Karpas-422 (cell line): ENCODE measurements at places on chromosomes 5 and 9. TPM values are rescaled to one million over a fixed set of nuclear protein-coding genes. Genes with fewer than 3 reads are reported as not detected.
A peak's percentile ranks its signal among the peaks of the same experiment; 100 is the strongest.

PITX1 gene
- total RNA-seq, result 173 and 469 TPM in 2 replicates

GRCh38 chr5:130141659-130142320, 237.5 kb downstream of the CHSY3 start:
- no peaks in the 10 kb centered on the region for H3K27me3 ChIP-seq
- DNase-seq, result peak; percentile 72
- no peaks in the 10 kb centered on the region for H3K36me3 ChIP-seq

DNA sequence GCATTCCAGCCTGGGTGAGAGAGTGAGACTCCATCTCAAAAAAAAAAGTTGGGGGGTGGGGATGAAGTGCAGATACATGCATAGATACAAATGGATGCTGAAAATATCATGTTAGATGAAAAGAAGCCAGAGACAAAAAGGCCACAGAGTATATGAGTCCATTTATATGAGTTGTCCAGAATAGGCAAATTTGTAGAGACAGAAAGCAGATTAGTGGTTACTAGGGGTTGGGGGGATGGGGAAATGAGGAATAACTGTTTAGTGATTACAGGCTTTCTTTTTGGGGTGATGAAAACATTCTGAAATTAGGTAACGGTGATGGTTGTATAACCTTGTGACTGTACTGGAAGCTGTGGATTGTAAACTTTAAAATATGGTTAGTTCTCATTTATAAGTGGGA, 13.8 kb upstream of the LHFPL2 start:
- no peaks in the 10 kb centered on the region for H3K27me3 ChIP-seq
- no peak overlapping the region for H3K27ac ChIP-seq
- no peak overlapping the region for H3K4me3 ChIP-seq
- DNase-seq, result no peak

GRCh38 chr9:95133325-95133705, 184.2 kb downstream of the FANCC start:
- DNase-seq, result no peak
- no peak overlapping the region for H3K4me3 ChIP-seq
- H3K27ac ChIP-seq, result no peak overlapping the region
- no peaks in the 10 kb centered on the region for H3K27me3 ChIP-seq

- no peak overlapping the region for H3K27ac ChIP-seq
- no peak overlapping the region for H3K4me3 ChIP-seq
- H3K4me1 ChIP-seq, result peaks cover 39% of the 10 kb centered on the region
- no peaks in the 10 kb centered on the region for H3K27me3 ChIP-seq
- peak; percentile 51 for DNase-seq
- no peaks in the 10 kb centered on the region for H3K36me3 ChIP-seq
These were observed 20.2 kb downstream of the SIL1 start for GRCh38 chr5:139177809-139178588.

GRCh38 chr5:132766806-132767055, 10.3 kb downstream of the SEPTIN8 start:
- DNase-seq, result no peak
- H3K27me3 ChIP-seq, result no peaks in the 10 kb centered on the region
- H3K4me3 ChIP-seq, result no peak overlapping the region
- H3K27ac ChIP-seq, result no peak overlapping the region
- no peaks in the 10 kb centered on the region for H3K36me3 ChIP-seq
- H3K4me1 ChIP-seq, result no peaks in the 10 kb centered on the region

- H3K27me3 ChIP-seq, result no peaks in the 10 kb centered on the region
- no peaks in the 10 kb centered on the region for H3K4me1 ChIP-seq
- DNase-seq, result no peak
- no peak within 1 kb of the TSS for H3K27ac ChIP-seq
These were observed at the start of gene CAVIN4 for GRCh38 chr9:100577776-100578448. Gene CAVIN4 (plus strand): TSS chr9:100578079. CDS start chr9:100578144, 65 bp downstream.

DNA sequence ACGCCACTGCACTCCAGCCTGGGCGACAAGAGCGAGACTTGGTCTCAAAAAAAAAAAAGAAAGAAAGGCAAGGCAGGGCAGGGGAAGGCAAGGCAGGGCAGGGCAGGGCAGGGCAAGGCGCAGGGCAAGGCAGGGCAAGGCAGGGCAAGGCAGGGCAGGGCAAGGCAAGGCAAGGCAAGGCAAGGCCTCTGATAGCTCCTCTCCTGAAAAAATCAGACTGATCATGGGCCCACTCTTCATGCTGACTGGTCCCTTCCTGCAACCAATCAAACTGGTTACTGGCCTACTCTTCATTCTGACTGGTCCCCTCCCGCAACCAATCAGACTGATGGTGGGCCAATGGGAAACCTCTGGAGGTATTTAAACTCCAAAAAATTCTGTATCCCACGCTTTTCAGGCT, 3.4 kb upstream of the ZBTB5 start:
- no peaks in the 10 kb centered on the region for H3K27me3 ChIP-seq
- no peak overlapping the region for H3K27ac ChIP-seq
- no peak overlapping the region for H3K4me3 ChIP-seq
- no peaks in the 10 kb centered on the region for H3K36me3 ChIP-seq

- H3K27ac ChIP-seq, result no peak overlapping the region
- DNase-seq, result no peak
- no peaks in the 10 kb centered on the region for H3K4me1 ChIP-seq
- no peaks in the 10 kb centered on the region for H3K27me3 ChIP-seq
These were observed 45.3 kb downstream of the SLC36A1 start for GRCh38 chr5:151492729-151493128.

GRCh38 chr5:82702046-82702445, 375.1 kb downstream of the TMEM167A start:
- H3K4me1 ChIP-seq, result no peaks in the 10 kb centered on the region
- no peak for DNase-seq
- no peaks in the 10 kb centered on the region for H3K27me3 ChIP-seq

- H3K4me1 ChIP-seq, result no peaks in the 10 kb centered on the region
- H3K27me3 ChIP-seq, result no peaks in the 10 kb centered on the region
- H3K36me3 ChIP-seq, result no peaks in the 10 kb centered on the region
- H3K27ac ChIP-seq, result no peak overlapping the region
- DNase-seq, result no peak
These were observed 85.5 kb upstream of the MARCHF11 start for GRCh38 chr5:16265141-16265540.

DNA sequence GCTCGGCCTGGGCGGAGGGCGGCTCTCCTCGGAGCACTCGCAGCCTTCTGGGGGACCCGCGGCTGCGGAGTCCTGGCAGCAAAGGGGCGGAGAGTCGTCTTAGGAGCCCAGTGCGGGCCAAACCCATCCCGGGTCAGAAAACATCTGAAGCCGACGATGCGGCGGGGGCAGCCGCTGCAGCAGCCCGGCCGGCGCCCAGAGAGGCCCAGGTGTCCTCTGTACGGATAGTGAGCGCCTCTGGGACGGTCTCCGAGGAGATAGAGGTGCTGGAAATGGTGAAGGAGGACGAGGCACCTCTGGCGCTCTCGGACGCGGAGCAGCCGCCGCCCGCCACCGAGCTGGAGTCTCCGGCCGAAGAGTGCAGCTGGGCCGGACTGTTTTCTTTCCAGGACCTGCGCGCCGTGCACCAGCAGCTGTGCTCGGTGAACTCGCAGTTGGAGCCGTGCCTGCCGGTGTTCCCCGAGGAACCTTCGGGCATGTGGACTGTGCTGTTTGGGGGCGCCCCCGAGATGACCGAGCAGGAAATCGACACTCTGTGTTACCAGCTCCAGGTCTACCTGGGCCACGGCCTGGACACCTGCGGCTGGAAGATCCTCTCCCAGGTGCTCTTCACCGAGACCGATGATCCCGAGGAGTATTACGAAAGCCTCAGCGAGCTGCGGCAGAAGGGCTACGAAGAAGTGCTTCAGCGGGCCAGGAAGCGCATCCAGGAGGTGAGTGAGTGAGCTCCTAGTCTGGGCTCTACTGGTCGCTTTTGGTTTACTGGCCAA, 1.2 kb downstream of the JMY start:
- H3K27ac ChIP-seq, result no peak overlapping the region
- DNase-seq, result no peak
- no peak overlapping the region for H3K4me3 ChIP-seq
- no peaks in the 10 kb centered on the region for H3K4me1 ChIP-seq

GRCh38 chr5:31937226-31937625, 236.9 kb downstream of the GOLPH3 start:
- no peaks in the 10 kb centered on the region for H3K27me3 ChIP-seq
- no peak overlapping the region for H3K4me3 ChIP-seq
- H3K4me1 ChIP-seq, result no peaks in the 10 kb centered on the region
- DNase-seq, result no peak
- no peaks in the 10 kb centered on the region for H3K36me3 ChIP-seq

ACOT12 gene
- total RNA-seq, result 0.18 and 0.26 TPM in 2 replicates

OTP gene
- not detected in 2 replicates for total RNA-seq

IL31RA gene
- not detected in 2 replicates for total RNA-seq

DNA sequence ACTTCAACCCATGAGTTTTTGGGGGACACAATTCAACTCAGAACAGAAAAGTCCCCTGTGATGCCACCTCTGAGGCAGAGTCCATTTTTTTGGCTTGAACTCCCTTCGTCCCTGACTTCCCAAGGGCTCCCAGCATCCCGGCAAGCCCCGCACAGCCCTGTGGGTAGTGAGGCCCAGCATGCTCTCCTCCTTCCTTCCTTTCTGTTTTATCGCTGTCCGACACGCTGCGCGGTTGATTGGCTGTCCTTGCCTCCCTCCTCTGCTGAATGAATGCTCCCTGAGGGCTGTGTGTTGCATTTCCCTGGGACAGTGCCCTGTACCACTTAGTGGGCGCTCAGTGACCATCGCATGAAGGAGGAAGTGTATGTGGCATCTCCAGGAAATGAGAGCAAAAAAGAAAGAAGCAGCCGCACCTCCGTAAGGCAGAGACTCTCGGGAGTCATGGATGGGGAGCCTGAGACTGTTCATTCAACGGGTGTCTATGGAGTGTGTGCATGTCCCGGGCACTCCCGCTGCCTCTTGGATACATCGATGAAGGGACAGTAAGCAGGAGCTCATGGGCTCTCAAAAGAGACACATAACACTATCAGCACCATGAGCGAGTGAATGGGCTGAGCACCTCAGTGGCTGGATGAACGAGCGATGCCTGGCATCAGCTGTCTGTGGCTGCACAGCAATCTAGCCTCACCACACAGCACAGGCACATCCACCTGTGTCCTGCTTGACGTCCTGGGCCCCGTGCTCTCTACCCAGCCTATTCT, 10.1 kb upstream of the IRX4 start:
- DNase-seq, result no peak
- no peaks in the 10 kb centered on the region for H3K36me3 ChIP-seq
- no peaks in the 10 kb centered on the region for H3K4me1 ChIP-seq
- no peak overlapping the region for H3K4me3 ChIP-seq
- H3K27me3 ChIP-seq, result no peaks in the 10 kb centered on the region

ERAP2 gene
- 33.7 and 60.5 TPM in 2 replicates for total RNA-seq

GRCh38 chr9:30964332-30964731, 1420.1 kb upstream of the ACO1 start:
- H3K27me3 ChIP-seq, result no peaks in the 10 kb centered on the region
- no peak for DNase-seq
- H3K4me3 ChIP-seq, result no peak overlapping the region
- H3K36me3 ChIP-seq, result no peaks in the 10 kb centered on the region

- DNase-seq, result peak; percentile 66
- no peak overlapping the region for H3K27ac ChIP-seq
- no peaks in the 10 kb centered on the region for H3K36me3 ChIP-seq
- H3K4me3 ChIP-seq, result peak overlapping the region; percentile 79
- H3K4me1 ChIP-seq, result peaks cover 36% of the 10 kb centered on the region
These were observed 1.4 kb downstream of the NR6A1 start for GRCh38 chr9:124769549-124770358.
